ENCODE measurements at places on chromosomes 4 and X.
A peak's percentile ranks its signal among the peaks of the same experiment; 100 is the strongest.

GRCh38 chr4:119039779-119040178, 95.9 kb upstream of the MYOZ2 start:
- no peak for DNase-seq

- no peak for DNase-seq
Observed at GRCh38 chr4:98485816-98486345, 172.5 kb downstream of the TSPAN5 start.

DNA sequence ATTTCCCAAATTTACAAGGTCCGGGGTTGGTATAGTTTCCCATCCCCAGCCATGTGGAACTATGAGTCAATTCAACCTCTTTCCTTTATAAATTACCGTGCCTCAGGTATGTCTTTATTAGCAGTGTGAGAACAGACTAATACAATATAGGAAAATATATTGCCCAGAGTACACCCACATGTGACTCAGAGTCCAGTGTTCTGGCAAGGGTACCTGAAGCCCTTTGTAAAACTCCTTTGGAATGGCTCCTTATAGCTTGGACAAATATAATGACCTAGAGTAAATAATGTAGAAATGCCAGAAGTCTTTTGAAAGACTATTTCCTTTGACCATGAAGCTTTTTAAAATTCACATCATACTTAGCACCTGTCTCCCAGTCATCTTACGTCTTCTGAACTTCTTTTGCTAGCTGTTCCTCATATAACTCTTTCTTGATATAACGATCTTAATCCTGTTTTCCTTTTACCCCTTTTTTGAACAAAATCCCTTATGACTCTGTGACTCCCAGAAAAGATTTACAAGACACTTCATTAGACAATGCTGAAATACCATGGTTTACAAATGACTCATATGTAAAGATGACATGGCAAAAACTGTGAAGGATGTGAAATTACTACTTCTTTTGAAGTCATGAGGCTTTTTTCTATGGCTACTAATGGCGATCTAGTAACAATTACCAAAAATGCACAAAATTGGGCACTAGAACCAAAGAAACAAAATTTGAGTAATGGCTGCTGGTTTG, 408.9 kb downstream of the NAP1L3 start:
- DNase-seq: no peak

DNA sequence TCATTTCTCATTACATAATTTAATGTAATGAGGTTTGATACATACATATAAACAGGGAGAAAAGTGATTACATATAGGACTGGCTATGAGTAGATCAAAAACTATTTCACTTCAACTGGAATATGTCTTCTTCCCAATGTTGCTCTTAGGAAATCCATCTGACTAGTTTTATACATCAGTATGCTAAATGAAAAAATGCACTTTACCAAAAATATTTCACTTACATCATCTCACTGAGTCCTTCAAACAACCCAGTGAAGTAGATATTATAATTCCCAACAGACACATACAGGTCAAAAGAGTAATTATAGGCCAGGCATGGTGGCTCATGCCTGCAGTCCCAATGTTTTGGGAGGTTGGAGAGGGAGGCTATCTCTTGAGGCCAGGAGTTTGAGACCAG, 215.9 kb downstream of the MID1 start:
- DNase-seq: no peak

DNA sequence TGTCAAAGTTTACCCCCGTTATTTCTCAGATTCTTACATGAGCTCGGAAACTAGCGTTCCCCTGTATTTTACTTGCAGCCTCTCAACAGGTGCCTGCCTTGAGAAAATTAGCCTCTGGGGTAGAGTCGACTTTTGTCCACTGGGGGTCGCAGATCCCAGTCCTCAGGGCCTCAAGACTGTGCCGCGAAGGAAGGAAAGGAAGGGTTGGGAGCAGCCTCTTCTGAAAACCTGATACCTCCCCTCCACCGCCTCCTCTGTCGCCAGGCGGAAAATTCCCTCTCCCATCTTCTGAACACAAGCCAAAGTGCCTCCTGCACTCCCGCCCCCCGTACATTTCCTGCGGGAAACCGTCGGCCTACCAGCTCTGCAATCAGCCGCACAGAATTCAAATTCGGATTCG, 44.4 kb upstream of the TMSB15B start:
- peak; percentile 37 for DNase-seq
